ENCODE measurements at places on chromosomes 3 and 15. TPM values are rescaled to one million over a fixed set of nuclear protein-coding genes. Genes with fewer than 3 reads are reported as not detected.

Gene P2RY14
- 0.26 TPM for polyA plus RNA-seq

Gene LHFPL4
- 0.01 TPM for polyA plus RNA-seq

Gene SCAANT1
- not detected for polyA plus RNA-seq

Gene CCDC13
- polyA plus RNA-seq = 0.41 TPM

Gene CACNA2D2
- polyA plus RNA-seq = 0.02 TPM

Gene KCNAB1
- 0.09 TPM for polyA plus RNA-seq

Gene C3orf38
- polyA plus RNA-seq = 20.5 TPM

Gene SCN10A
- not detected for polyA plus RNA-seq

Gene CFAP100
- polyA plus RNA-seq = not detected

Gene RAB43
- polyA plus RNA-seq = 5.7 TPM

Gene IQCF6
- not detected for polyA plus RNA-seq

Gene TNFAIP8L3
- polyA plus RNA-seq = 0.57 TPM

Gene CALML4
- polyA plus RNA-seq = 2.0 TPM

Gene PKM
- polyA plus RNA-seq = 3,546 TPM

Gene RTP1
- not detected for polyA plus RNA-seq

Gene CCR2
- not detected for polyA plus RNA-seq

Gene SLC9C1
- polyA plus RNA-seq = not detected

Gene SCN11A
- polyA plus RNA-seq = 0.01 TPM

Gene DUSP7
- 23.7 TPM for polyA plus RNA-seq

Gene EPHB1
- polyA plus RNA-seq = 0.41 TPM

Gene ANKUB1
- not detected for polyA plus RNA-seq

Gene AGTR1
- 3.9 TPM for polyA plus RNA-seq

Gene XYLB
- 4.2 TPM for polyA plus RNA-seq

Gene TRH
- polyA plus RNA-seq = not detected

Gene EFHB
- 0.28 TPM for polyA plus RNA-seq

Gene SKOR1
- polyA plus RNA-seq = 0.02 TPM

Gene ANKRD63
- polyA plus RNA-seq = not detected

Gene MUC13
- polyA plus RNA-seq = not detected

Gene MINDY4B
- polyA plus RNA-seq = not detected

Gene RTP3
- polyA plus RNA-seq = not detected

Gene AP3B2
- 0.09 TPM for polyA plus RNA-seq

Gene U2SURP
- polyA plus RNA-seq = 45.5 TPM

Gene LIPH
- polyA plus RNA-seq = 0.32 TPM

Gene ACAN
- polyA plus RNA-seq = 3.0 TPM

Gene ACKR2
- polyA plus RNA-seq = 0.12 TPM

Gene PLAAT1
- 0.18 TPM for polyA plus RNA-seq

Gene AHSG
- not detected for polyA plus RNA-seq

Gene IL1RAP
- 12.6 TPM for polyA plus RNA-seq

Gene FBXL22
- 0.87 TPM for polyA plus RNA-seq

All from fibroblast of lung (primary cell).